DMS53 (cell line): ENCODE measurements at places on chromosomes 1 and 21.

GRCh38 chr1:182149411-182149965, 88.0 kb upstream of the ZNF648 start:
- peak; percentile 78 for DNase-seq

GRCh38 chr1:193060406-193060805, 994 bp downstream of the RO60 start:
- DNase-seq = peak; percentile 17

DNA sequence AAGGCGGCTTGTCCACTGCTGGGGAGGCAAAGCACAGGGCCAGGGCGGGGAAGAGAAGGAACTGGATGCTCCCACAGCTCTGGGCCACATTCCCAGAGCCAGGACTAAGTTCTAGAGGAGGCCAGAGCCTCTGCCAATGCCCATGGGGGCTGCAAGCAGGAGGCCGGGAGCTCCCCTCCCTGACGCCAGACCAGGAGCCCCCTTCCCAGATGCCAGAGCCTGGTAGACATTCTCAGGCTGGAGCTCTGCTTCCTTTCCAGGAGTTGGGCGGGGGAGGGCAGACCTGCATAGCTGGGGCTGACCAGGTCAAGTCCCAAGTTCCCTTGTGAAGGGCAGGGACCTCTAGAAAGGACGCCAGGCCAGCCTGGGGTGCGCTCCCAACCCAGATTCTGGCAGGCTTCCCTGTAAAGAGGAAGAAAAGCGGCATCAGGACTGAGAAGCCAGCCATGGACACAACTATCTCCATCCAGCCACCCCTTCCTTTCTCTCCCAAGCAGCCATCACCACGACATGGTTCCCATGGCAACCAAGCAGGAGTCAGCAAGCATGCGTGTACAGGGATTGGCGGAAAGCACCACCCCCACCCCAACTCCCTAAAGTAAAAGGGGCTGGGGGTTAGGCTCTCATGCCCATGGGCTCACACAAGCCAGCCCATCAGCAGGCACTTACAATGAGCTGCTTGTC, 13.4 kb downstream of the KIF21B start:
- DNase-seq = peak; percentile 29

- no peak for DNase-seq
Measured at GRCh38 chr1:205480349-205480985, 24.0 kb upstream of the CDK18 start.

GRCh38 chr1:206082831-206083695, 30.1 kb downstream of the RHEX start:
- DNase-seq = no peak

GRCh38 chr21:41758550-41758949, 8.3 kb downstream of the RIPK4 start:
- no peak for DNase-seq

DNA sequence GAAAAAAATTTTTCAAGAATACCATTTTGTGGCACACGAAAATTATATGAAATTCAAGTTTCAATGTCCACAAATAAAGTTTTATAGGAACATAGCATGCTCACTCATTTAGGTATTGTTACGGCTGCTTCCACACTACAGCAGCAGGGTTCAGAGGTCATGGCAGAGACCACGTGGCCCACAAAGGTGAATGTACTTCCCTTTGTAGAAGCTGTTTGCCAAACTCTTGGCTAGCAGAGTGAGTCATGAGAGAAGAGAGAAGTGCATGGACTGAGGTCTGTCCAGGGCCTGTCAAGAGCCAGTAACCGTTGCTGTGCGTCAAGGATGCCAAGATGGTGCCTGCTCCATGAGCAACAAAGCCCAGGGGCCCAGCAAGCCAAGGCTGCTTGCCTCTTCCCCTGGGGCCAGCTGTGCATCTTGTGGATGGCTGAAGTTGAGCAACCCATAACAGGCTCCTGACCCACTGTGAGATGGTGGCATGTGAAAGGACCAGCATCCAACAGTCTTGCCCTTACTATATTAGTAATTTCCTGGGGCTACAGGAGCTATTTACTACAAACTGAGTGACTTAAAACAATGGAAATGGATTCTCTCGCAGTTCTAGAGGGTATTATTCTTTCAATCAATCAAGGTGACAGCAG, 64.8 kb upstream of the ATP5PO start:
- peak; percentile 58 for DNase-seq

DNA sequence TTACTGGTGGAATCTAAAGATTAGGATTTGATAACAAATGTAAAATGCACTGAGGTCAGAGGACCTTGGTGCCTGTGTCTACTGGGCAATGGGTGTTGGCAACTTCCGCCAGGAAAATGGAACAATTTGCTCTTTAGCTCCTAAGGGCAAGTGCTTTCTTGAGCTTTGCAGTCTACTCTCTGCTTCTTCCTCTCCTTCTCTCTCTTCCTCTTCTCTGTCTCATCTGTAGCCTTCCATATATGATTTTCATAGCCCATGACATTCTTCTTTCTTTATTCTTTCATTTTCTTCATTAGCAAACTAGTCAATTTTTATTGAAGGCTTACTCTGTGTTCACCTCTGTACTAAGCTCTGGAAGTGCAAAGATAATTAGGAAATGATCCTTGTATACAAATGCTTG, 35.5 kb downstream of the OVGP1 start:
- no peak for DNase-seq

DNA sequence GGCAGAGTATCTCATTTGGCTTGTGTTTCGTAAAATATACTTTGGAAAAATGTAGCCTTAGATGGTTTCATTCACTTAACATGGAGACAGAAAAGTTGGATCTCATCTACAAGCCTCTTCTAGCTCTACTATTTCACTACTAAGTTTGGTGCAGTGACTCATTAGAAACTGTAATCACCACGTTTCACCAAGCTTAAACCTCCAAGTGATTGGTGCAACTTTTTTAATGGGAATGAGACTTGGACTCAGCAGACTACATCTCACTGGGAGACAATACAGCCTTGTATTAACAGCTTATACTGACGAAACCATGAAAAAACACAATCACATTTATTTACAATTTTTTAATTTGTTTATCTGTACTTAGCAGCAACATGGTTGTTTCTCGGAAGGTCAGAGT, 29.9 kb upstream of the NRIP1 start:
- DNase-seq = no peak

DNA sequence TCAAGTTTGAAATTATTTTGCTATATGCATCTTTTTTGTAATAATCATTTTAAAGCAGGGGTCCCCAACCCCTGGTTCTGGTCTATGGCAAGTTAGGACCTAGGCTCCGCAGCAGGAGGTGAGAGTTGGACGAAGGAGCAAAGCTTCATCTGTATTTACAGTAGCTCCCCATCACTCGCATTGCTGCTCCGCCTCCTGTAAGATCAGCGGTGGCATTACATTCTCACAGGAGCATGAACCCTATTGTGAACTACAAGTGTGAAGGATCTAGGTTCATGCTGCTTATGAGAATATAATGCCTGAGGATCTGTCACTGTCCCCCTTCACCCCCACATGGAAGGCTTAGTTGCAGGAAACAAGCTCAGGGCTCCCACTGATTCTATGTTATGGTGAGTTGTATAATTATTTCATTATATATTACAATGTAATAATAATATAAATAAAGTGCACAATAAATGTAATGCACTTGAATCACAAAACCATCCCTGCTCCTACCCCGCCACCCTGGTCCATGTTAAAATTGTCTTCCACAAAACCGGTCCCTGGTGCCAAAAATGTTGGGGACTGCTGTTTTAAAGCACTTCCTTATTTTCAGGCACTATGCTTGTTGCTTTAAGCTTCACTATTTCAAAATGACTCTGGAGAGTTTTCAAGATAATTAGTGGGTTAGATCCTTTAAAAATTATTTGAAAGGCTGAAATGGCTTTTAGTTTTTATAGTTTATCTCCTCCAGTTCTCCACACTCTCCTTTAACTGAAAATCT, 74.8 kb downstream of the PLA2G4A start:
- no peak for DNase-seq

DNA sequence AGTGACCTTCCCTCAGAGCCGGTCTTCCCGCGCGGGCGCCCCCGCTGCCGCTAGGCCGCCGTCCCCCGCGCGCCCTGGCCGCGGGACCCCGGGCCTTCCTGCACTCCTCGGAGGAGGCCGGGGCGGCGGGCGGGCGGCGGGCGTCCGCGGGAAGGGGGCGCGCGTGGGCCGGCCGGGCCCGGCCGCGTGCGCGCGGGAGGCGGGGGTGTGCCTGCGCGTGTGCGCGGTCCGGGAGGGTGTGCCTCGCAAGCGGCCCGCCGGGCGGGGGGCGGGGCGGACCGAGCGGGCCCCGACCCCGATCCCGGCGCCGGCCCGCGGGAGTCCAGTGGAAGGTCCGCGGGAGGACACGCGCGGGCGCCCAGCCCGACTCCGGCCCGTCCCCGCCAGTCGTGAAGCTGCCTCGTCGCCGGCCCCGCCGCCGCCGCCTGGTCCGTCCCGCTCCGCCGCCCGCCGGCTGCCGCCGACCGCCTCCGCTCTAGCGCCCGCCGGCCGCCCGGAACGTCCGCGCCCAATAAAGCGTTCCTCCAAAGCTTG, 438 bp downstream of the MRPS6 start:
- DNase-seq = peak; percentile 65

GRCh38 chr1:226664413-226665101, 74.5 kb downstream of the ITPKB start:
- peak; percentile 32 for DNase-seq

DNA sequence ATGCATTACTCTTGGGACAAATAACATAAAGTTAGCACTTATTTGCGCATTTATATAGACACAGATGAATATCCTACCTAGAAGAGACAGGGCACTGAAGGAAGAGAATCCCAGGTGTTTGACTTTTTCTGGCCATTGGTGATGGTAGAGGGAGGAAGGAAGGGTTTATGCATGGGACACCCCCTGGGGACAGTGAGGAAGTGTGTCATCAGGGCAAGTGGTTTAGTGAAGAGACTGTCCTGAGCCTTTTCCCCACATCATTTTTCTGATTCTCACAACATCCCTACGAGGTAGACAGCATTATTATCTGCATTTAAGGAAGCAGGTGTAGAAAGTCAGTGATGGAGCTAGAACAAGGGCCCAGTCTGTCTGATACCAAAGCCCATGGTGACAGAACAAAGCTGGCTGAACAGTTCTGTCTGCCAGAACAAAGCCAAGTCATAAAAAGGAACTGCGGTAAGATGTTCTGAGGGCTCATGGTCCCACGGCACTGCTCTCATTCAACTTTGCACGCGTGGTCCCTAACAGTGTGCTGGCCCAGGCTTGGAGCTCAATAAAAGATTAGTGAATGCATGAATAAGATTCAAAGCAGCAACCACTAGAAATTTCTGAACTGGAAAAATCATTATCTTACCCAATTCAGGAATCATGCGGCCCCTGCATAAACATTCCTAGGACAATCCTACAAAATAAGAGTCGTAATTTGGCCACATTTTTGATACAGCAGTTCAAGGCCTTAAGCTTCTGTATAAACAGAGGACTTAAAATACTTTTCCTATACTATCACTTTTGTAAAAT, 12.2 kb upstream of the CDC42BPA start:
- no peak for DNase-seq

GRCh38 chr1:30845237-30845903, 63.2 kb downstream of the SDC3 start:
- no peak for DNase-seq

- DNase-seq = no peak
Measured at GRCh38 chr1:186812570-186812969, 16.2 kb upstream of the PLA2G4A start.

DNA sequence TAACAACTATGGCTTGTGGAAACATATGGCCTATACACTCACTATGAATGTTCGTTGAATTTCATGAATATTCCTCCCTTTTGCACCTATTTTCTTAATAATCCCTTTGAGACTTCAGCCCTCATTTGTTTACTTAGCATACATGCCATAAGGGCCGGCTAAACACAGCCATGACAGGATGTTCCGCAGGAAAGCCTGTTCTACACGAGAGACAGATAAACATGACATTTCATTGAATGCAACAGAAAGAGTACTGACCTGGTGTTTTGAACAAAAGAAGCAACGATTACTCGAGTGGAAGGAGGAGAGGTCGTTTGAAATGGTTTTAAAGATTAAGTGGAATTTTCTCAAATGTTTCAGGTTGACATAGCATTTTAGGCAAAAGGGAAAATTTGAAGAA, 459.5 kb upstream of the CXADR start:
- peak; percentile 5 for DNase-seq

GRCh38 chr1:28775121-28775942, 36.6 kb upstream of the OPRD1 start:
- no peak for DNase-seq

DNA sequence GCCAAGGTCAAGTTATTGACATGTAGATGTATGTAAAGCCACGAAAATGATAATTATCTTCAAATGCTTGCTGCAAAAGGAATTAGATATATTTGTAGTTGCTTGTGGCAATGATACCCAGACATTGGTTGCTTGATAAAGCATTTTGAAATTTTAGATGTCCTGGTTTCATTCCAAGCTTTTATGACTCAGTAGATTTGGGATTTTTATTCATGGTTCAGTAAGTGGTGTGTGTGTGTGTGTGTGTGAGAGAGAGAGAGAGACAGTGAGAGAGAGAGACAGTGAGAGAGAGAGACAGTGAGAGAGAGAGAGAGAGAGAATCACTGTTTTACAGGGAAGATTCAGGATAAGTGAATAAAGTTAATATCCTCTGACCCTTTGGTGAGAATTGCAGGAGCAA, 498.2 kb upstream of the C1orf87 start:
- DNase-seq = no peak
